ENCODE measurements at places on chromosomes 16 and 17.

DNA sequence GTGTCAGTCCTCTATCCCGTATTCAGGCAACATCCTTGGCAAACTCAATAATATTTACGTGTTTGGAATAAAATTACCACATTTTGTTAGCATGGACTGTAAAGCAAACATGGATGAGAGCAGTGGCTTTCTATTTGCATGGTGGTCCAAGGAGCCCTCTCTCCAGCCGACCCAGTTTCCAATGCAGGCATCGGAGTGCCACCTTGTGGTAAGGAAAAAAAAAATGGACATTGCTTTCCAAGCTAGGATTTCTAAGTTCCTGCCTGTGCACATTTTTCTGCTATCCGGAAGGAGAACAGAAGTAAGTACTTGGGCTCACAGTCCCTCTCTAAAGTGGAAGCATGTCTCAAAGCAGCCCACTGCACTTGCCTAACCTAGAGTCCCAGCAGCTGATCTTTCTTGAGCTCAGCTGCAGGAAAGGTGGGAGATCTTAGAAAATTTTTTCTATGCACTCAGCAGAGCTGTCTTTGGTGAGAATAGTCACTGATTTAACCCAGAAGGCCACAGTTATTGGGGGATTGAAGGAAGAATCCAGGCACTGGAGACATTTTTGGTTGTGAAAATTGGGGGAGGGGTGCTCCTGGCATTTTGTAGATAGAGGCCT is 46.0 kb upstream of the ERCC4 start:
- no peak for DNase-seq

DNA sequence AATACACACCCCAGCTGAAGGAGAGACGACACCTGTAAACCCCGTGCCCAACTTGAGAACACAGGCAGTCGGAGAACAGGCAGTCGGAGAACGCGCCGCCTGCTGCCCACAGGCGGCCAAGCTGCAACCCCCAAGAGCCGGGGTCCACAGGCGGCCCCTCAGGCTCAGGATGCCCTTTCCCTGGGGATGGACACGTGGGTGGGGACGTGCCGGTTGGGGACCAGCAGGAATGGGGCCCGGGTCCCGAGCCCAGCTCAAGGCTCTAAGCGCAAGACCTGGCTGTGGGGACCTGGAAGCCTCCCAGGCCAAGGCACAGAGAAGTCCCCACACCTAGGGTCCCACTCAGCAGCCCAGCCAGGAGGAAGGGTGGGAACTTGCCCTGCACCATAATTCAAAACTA is 79.5 kb upstream of the GNG13 start:
- no peak for DNase-seq

- DNase-seq = no peak
Measured at GRCh38 chr17:5621026-5621425, 36.7 kb upstream of the NLRP1 start.

- no peak for DNase-seq
Measured at GRCh38 chr16:71210-71539, 1.3 kb downstream of the RHBDF1 start.

GRCh38 chr16:11063448-11064201 is 119.3 kb downstream of the CLEC16A start:
- DNase-seq = no peak

DNA sequence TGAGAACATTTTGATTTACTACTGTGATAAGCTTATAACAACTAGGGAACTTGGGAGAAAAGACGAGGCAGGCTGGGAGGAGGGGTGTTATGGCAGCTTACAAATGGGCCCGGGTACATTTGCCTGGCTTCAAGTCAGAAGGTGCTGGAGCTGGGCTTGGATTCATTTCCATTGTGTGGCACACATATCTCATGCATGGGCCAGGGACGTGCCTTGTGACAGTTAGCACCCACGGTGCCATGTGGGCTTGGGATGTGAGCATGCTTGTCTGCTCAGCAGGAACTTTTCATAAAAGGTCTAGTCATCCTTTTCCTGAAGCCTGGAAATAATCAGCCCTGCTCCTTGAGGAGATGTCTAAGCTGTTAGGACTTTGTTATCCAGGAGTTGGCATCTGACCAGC is 572.2 kb downstream of the CDH13 start:
- no peak for DNase-seq

DNA sequence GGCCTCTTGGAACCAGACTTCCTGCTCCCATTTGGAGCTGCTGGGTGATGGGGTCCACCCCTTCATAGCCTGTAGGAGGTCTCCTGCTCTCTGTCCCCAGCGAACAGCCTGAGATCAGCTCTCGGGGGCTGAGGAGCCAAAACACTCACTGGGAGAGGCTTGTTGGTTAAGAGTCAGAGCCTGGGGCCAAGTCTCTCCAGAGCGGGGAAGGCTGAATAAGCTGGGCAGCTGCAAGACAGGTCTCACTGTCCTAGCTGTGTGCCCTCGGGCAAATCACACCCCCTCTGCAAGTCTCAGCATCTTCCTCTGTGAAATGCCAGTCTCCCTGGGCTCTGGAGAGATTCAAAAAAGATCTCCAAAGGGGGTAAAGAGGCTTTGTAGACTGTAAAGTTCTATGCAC is 174.6 kb downstream of the WSCD1 start:
- no peak for DNase-seq

DNA sequence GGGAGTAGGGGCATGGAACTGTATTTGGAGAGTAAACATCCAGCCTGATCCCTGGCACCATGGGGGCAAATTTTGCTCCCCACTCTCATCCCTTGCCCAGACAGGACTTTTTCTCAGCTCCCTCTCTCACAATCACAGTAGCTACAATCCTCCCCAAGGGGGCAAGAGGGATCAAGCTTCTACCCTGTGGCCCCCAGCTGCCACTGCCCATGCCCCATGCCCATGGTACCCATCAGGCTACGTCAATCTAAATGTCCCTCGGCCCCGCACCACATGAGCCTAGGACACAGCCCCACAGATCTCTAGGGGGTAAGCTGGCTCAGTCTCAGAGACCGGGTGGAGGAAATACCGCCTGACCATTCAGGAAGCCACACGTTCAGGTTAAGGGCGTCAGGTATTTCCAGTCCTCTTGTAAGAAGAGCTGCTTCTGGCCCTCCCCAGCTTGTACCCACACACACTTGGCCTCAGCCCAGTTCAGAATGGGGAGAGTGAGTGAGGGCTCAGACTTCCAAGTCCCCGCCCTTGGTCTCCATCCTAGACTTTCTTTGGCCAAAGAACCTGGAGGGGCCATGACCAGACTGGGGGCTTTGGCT is 1.8 kb downstream of the CACNB1 start:
- no peak for DNase-seq

GRCh38 chr16:53156516-53156915 is 101.7 kb downstream of the CHD9 start:
- no peak for DNase-seq

DNA sequence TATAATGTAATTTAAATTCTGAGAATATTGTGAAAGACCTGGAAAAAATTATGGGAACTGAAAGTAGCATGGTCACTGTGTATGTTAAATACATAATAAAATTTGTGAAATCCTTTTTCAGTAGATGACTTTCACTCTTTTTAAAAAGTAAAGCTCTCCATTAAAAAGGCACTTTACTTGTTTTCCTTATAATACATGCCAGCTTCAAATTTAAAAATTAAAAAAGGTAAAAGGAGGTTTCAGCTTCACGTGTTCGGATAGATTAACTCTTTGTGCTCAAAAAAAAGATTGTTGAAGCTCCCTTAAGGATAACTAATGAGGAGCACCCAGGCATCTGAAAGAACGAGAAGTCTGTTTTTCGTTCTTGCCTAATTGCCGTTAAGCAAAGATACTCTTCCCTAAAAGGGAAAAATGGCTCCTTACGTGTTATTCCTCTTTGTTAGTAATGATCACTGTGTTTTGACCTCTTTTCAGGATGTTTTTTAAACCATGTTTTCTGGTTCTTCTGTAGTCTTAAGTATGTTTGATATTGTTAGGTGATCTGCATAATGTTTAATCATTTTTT is 87.8 kb downstream of the TUBD1 start:
- DNase-seq = no peak

GRCh38 chr16:12260647-12261262 is 284.2 kb downstream of the SNX29 start:
- DNase-seq = no peak

- no peak for DNase-seq
Measured at GRCh38 chr17:6551869-6552531, 4.4 kb downstream of the PITPNM3 start.

DNA sequence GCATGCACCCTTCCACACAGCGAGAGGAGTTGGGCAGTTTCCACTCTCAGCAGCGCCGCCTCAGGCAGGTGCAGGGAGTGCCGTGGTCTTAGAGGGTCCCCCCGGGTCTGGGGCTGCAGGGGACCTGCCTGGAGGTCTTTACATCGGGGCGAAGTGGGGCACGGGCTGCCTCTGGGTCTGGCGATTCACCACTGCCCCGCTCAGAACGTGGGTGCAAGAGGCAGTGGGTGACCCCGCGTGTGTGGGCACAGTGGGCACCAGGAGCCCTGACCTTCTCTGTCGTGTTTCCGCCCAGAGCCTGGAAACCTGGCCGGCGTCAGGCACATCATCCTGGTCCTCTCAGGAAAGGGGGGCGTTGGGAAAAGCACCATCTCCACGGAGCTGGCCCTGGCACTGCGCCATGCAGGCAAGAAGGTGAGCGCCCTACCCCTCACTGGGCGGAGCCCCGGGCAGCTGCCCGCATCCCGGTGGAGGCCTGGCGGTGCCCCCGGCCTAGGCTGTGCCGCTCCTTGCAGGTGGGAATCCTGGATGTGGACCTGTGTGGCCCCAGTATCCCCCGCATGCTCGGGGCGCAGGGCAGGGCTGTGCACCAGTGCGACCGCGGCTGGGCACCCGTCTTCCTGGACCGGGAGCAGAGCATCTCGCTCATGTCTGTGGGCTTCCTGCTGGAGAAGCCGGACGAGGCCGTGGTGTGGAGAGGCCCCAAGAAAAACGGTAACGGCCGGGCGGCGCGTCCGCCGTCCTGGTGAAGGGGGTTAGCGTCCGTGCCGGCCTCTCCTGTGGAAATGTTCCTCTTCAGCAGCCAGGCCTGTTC is 3.7 kb downstream of the NUBP2 start:
- DNase-seq = no peak

- no peak for DNase-seq
Measured at GRCh38 chr16:66318505-66318904, 48.0 kb upstream of the CDH5 start.

DNA sequence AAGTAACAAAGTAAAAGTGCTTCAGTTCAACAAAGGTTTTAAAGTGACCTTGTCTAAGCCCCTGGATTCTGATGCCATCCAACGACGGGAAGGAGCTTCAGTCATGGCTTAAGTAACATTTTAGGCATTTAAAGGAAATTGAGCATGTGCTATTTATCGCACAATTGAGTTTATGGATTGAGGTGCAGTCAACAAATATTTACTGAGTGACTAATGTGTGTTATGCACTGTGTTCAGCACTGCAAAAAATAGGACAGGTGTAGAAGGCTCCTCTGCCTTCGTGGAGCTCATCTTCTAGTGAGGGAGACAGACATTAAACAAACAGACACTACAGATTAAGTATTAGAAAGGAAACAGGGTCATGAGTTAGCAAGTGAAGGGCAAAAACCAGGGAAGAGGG is 12.5 kb downstream of the TMIGD1 start:
- DNase-seq = no peak

DNA sequence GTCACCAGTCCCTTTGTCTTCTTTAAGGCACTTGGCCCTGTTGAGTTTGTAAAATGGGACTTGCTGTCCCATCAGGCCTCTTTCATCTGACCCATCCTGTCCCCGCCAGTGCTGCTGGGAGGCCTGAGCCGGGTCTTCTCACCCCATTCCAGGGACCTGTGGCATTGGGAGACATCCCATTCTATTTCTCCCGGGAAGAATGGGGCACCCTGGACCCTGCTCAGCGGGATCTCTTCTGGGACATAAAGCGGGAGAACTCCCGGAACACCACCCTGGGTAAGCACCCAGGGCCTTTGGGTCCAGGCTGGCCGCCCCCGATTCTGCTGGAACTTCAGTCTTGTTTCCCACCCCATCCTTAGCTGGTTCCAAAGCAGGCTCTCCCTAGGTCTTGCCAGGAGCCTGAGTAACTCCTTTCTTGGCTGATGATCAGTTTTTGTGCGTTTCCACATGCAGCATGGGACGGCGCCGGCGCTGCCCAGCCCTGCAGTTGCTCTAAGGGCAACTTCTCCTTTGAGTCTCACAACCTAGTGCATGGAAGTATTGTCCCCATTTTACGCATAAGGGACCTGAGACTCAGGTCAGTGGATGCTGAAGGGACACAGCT is 4.1 kb downstream of the ZNF213 start:
- no peak for DNase-seq

GRCh38 chr16:50229149-50229726 is 37.1 kb upstream of the ADCY7 start:
- no peak for DNase-seq

GRCh38 chr17:12616161-12616560 is 49.5 kb upstream of the MYOCD start:
- DNase-seq = no peak

- no peak for DNase-seq
Measured at GRCh38 chr17:28174352-28175046, 132.0 kb downstream of the NLK start.

DNA sequence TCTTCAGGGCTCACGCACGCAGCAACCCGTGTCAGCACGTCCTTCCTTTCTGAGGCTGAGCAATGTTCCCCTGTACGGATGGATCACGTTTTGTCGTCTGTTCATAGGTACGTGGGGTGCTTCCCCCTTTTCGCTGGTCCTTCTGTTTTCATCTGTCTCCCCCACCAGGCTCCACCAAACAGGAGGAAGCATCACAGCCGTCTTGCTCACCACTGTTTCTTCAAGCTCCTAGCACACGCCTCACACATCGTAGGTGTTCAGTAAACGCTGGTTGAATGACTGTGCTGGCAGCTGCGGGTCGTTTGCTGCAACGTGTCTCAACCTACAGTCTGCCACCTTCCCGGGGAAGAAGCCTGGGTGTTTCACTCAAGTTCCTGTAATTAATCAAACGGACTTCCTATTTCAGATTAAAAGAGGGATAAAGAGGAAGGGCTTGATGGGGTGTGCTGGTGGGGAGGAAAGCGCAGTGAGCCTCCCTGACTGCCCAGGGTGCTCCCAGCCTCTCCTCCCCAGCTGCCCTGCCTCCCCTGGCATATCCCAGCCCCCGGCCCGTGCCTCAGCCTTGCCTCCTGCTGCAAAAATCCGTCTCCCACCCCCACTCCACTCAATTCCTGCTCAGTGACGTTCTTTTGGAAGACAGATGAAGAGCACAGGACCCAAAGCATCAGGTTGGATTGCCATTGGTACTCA is 76.7 kb upstream of the DOC2B start:
- peak; percentile 11 for DNase-seq

DNA sequence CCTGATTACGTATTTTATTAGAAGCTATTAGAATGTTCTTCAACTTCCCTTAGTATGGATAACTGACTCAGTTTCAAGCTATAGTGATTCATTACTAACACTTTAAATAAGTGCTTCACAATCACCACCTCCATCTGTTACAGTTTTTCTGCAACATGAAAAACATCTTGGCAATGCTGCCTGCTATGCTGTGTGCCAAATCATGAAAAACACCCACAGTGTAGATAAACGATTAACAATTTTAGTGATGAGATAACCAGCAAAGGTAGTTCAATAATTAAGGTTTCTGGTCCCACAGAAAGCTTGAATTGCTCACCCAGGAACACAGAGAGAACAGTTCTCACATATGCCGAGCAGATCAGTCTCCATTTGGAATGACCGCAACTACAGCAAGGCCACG is 51.4 kb upstream of the SLC25A19 start:
- DNase-seq = no peak
